ENCODE measurements at places on chromosomes 6 and 20.

DNA sequence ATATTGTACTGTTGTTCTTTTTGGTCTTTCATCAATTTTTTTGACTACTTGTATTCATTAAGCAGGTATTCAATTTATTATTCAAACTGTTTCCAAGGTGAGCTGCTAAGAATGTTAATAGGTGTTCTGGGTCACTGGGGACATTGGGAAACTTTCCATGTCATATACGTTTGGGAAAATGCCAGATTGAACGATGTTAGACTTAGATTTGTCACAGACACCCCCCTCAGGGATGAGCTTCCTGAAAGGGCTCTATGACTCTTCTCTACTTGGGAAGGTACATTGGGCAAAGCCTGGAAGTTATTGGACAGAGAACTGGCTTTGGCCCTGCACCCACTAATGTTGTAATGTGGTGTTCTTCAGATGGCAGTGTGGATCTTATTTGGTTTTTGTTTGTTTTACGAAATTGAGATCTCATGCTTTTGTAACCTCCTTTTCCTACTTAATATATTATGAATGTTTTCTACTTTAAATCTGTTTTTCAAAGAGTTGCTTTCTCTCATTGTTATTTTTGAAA is 42.1 kb downstream of the PLCB4 start:
- no peak for DNase-seq

- DNase-seq: no peak
Measured at GRCh38 chr6:5749016-5749650, 257.6 kb downstream of the NRN1 start.

GRCh38 chr20:41055679-41056078 is 27.1 kb downstream of the TOP1 start:
- no peak for DNase-seq

DNA sequence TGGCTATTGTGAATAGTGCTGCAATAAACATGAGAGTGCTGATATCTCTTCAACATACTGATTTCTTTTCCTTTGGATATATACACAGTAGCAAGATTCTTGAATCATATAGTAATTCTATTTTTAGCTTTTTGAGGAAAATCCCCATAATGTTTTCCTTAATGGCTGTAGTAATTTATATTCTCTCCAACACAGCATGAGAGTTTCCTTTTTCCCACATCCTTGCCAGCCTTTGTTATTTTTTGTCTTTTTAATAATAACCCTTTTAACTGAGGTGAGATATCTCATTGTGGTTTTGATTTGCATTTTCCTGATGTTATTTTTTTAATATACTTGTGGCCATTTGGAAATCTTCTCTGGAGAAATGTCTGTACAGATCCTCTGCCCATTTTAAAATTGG is 132.6 kb downstream of the PRL start:
- no peak for DNase-seq

DNA sequence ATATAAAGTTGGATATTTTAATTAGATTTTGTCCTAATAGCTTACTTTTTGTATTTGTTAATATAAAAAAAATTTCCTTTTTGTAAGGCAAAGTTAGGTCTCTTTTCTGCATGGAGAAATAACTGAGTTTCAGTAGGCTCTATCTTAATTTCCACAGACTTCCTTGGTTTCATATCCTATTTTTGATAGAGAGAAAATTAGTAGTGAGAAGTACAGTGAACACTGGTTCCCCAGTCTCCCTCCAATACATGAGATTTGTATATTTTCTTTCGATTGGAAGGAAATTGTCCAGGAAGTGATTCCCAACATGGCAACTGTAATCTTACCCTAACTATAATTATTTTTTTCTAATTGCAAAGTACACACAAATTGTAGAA is 26.4 kb downstream of the TRIM27 start:
- DNase-seq: no peak

- no peak for DNase-seq
Measured at GRCh38 chr20:62183426-62184142, 756 bp downstream of the MTG2 start.
